Activated CD8-positive, alpha-beta memory T cell treated with anti-CD3 and anti-CD28 coated beads, Interleukin-2, amount 10 ng/mL, durations not matched to agents 7 days and 5 days (primary cell): ENCODE measurements at places on chromosomes 11 and 22.

DNA sequence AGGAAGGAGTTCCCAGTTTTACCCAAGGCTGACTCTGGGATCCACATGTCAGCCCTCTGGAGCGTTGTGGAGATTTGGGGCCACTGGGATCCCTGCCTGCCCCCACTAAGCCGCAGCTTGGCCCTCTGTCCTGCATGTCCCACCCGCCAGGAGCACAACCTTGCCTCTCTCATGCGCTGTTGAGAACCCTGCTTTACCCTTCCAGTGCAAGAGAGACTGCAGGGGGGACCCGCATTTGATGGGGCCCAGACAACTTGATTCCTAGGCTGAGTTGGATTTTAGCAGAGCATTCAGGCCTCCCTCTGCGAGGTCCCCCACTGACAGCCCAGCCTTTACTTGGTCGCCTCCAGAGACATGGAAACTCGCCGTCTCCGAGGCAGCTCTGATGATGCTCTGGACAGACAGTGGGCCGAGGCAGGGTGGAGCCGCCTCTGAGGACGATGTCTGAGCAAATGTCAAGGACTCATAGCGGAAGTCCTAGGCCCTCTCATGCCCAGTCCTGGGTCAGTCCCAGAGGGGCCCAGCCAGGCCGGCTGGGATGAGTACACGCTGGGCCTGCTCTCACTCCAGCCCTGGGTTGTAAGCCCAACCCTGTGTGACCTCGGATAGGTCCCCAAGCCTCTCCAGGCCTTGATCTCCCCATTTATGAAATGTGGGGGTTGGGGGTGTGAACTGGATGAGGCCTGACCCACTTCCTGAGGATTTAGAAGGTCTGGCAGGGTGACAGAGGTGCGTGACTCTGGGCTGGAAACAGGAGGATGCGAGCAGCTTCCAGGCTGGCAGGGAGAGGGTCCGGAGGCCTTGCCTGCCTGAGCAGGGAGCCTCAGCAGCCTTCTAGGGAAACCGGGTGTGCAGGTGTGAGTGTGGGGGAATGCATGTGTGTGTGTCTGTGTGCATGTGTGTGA lies 630 bp downstream of the CD5 start:
- H3K4me1 ChIP-seq, result peaks cover 40% of the 10 kb centered on the region
- H3K27ac ChIP-seq, result no peak overlapping the region
- peaks cover 23% of the 10 kb centered on the region for H3K36me3 ChIP-seq
- DNase-seq, result peak; percentile 61

GRCh38 chr11:126592496-126593410 lies 237.3 kb downstream of the ST3GAL4 start:
- no peaks in the 10 kb centered on the region for H3K36me3 ChIP-seq
- DNase-seq, result no peak
- no peaks in the 10 kb centered on the region for H3K4me1 ChIP-seq

GRCh38 chr11:123587044-123587443 lies 67.4 kb downstream of the SCN3B start:
- H3K27ac ChIP-seq, result no peak overlapping the region
- no peak for DNase-seq
- peaks cover 5% of the 10 kb centered on the region for H3K4me1 ChIP-seq
- H3K4me3 ChIP-seq, result no peak overlapping the region

GRCh38 chr11:102313238-102313940 lies 3.9 kb upstream of the BIRC3 start:
- peak overlapping the region; percentile 62 for H3K4me3 ChIP-seq
- no peak for DNase-seq
- peak overlapping the region; percentile 88 for H3K27ac ChIP-seq
- H3K36me3 ChIP-seq, result peaks cover 6% of the 10 kb centered on the region
- peaks cover 45% of the 10 kb centered on the region for H3K4me1 ChIP-seq

DNA sequence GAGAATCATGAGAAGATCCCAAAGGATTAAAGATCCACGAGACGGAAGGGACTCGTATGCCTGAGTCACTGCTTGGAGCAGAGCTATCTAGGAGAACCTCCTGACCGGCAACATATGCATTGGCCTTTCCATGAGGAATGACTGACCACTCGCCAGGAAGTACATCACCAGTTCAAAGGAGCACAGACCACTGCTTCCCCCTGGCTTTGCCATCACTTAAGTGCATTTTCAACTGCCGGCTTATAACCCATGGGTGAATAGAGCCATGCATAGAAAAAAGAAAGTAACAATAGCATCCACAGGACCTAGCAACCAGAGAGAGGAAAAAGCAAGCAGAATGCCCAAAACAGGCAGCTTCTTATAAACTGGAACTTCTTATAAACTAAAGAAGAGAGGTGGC lies 98.3 kb upstream of the ZC3H12C start:
- no peak for DNase-seq
- H3K27me3 ChIP-seq, result peaks cover 9% of the 10 kb centered on the region
- H3K27ac ChIP-seq, result no peak overlapping the region
- no peaks in the 10 kb centered on the region for H3K36me3 ChIP-seq
- H3K4me1 ChIP-seq, result peaks cover 2% of the 10 kb centered on the region

GRCh38 chr11:128734832-128735224 lies 41.0 kb downstream of the FLI1 start:
- peak overlapping the region; percentile 61 for H3K4me3 ChIP-seq
- H3K4me1 ChIP-seq, result peaks cover 96% of the 10 kb centered on the region
- no peaks in the 10 kb centered on the region for H3K27me3 ChIP-seq
- H3K36me3 ChIP-seq, result peaks cover 28% of the 10 kb centered on the region
- peak overlapping the region; percentile 92 for H3K27ac ChIP-seq

DNA sequence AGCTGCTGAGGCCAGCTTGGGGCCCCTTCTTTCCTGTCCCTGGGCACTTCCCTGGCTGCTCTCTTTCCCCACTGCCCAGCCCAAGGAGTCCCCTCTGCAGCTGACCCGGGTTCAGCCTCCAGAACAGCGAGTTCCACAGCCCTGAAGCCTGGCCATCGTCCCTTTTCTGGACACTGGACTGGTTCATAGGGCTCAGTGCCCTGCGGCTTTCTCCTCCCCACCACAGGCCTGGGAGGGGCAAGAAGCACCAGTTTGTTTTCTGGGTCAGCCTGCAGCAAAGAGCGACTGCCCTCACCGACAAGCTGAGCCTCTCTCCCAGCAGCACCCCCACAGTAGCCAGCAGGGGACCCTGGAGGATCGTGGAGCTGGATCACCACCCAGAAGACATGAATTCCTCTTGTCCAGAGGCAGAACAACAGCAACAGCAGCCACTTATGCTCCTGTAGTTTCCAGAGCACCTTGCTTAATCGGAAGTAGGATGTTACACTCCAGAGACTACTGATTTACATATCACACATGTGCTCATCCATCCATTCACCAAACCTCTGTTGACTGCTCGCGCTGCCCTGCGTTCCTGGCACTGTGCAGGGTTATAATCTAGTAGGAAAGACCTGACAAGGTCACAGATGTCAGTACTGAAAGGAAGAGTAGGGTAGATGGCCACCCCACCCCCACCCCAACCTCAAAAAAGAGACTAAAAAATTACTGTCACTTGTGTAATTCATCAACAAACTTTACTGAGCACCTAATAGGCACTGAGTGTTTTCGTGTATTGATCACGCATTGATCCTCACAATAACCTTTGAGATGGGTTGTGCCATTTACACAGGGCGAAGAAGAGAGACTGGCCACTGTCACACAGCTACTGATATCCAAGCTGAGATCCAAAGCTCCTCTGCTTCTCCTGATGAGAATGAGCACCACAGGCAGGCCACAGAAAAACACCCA lies 13.0 kb upstream of the CXCR5 start:
- peaks cover 55% of the 10 kb centered on the region for H3K4me1 ChIP-seq
- peak overlapping the region; percentile 92 for H3K27ac ChIP-seq
- DNase-seq, result peak; percentile 66
- no peaks in the 10 kb centered on the region for H3K36me3 ChIP-seq
- H3K4me3 ChIP-seq, result peak overlapping the region; percentile 51
- H3K27me3 ChIP-seq, result no peaks in the 10 kb centered on the region
